ENCODE measurements at places on chromosomes 5 and 9. TPM values are rescaled to one million over a fixed set of nuclear protein-coding genes. Genes with fewer than 3 reads are reported as not detected.

- no peak for DNase-seq
Measured at GRCh38 chr9:74551266-74551665, 54.1 kb downstream of the RORB start.

GRCh38 chr9:69594180-69594579 lies 78.0 kb downstream of the APBA1 start:
- no peak for DNase-seq

FGF10 gene
- 7.9 TPM for total RNA-seq

- no peak for DNase-seq
Measured at GRCh38 chr5:170269579-170269978, 28.0 kb downstream of the LCP2 start.

FOXD4L3 gene
- total RNA-seq = 0.13 TPM

GRCh38 chr5:89105171-89105695 lies 222.2 kb upstream of the MEF2C start:
- DNase-seq = no peak

ZNF354C gene
- total RNA-seq = 3.9 TPM

FABP6 gene
- total RNA-seq = 0.68 TPM

- no peak for DNase-seq
Measured at GRCh38 chr9:123757960-123758359, 172.0 kb downstream of the DENND1A start.

DNA sequence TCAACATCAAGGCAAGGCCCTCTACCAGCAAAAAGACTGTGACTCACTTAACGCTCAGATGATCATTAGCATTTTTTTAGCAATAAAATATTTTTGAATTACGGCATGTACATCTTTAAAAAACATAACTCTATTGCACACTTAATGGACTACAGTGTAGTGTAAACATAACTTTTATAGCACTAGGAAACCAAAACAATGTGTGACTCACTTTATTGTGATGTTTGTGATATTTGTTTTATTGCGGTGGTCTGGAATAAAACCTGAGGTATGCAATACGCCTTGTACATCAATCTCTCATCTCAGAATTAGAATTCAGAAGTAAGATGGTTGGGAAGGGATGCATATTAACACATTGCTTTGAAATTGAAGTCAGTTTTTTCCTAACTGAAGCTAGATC lies 106.9 kb upstream of the PTCH1 start:
- no peak for DNase-seq

DNA sequence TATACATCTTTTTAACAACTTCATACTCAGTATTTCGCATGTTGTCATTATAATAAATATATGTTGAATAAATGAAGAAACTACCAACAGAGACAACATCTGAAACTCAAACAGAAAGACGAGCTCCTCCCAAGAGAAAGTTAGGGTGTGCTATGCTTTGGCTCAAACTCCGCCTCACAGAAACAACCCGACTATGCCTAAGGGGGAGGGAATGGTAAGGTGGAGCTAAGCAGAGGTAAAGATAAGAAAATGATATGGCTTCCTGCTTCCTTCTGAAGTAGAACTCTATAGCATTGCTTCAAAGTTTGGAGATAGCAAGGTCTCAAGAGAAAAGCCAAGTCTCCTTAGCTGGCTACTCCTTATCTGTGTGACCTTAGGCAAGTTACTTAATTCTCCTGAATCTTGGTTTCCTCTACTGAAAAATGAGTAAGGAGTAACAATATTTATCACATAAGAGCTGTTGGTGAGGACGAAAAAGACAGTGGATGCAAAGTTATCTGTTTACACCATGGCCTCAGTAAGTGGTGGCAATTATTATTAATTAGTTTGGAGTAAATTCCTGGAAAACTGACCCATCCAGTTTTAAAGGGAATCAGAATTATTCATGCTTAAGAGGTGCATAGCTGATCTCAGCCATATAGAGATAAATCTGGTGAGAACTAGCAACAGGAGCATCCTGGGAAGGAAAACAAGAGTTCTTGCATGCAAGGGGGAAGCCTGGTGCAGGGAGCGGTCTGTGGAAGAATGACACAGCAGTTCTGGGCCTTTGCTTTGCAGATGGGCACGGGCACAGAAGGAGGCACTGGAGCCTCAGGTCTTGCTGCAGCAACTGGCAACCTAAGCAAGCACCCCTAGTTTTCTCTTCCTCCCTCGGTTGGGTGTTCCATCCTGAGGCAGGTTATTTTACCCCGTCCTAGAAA lies 73.3 kb downstream of the GLIS3 start:
- no peak for DNase-seq

GRCh38 chr9:93205045-93205768 lies 21.3 kb downstream of the WNK2 start:
- peak; percentile 74 for DNase-seq

DNA sequence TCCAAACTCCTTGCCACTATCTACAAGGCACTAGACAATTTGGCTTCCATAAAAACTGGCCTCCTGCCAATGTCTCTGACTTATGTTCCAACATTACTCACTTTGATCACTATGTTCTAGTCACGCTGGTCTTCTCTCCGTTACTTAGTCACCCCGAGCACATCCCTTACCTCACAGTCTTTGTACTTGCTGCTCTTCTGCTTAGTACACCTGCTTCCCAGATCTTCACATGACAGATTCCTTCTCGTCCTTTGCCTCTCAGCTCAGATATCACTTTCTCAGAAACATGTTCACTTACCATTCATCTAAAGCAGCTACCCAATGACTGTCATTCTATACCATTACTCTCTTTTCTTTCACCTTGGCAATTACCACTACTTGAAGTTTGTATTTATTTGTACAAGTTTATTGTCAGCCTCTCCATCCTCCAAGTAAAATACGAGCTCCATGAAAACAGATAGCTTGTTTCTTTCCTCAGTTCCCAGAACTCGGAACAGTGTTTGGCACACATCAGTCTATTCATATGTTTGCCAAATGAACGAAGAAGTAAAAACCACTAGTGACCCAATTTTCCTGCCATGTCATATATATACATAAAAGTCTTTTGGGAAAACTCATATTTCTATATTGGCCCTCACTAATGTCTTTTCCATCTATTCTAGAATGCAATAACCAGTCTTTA lies 5.9 kb upstream of the SLC22A5 start:
- peak; percentile 59 for DNase-seq

DNA sequence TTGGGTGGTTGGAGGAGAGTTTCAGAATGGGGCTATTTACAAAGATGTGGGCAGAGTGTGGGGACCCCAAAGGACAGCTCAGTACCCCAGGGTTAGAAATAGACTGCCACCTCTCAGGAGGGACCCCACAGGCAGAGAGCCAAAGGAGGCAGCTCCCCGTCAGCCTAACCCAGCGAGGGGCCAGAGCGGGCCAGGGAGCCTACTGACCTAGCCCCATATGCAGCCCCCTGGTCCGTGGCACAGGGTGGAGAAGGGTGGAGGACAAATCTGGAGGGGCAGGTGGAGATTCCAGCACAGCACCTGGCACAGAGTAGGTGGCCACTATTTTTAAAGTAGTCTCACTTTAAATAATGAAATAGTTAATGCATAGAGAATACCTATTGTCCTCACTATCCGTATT lies 67.2 kb upstream of the ANGPTL2 start:
- DNase-seq = peak; percentile 22

GRCh38 chr5:54663866-54664265 lies 146.3 kb downstream of the SNX18 start:
- peak; percentile 34 for DNase-seq

GRCh38 chr9:70998962-70999361 lies 122.5 kb downstream of the TRPM3 start:
- no peak for DNase-seq

DNA sequence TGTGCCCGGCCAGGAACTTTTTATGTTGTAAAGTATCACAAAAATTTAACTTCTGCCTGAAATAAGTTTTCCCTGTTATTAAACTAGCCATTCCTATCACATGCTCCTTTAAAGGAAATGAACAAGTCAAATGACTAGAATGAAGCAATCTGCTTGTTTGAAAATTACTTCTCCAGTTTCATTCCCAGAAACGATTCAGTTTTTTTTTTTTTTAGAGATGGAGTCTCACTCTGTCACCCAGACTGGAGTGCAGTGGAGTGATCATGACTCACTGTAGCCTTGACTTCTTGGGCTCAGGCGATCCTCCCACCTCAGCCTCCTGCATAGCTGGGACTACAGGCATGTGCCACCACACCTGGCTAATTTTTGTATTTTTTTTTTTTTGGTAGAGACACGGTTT lies 13.3 kb upstream of the GNG10 start:
- DNase-seq = no peak

DNA sequence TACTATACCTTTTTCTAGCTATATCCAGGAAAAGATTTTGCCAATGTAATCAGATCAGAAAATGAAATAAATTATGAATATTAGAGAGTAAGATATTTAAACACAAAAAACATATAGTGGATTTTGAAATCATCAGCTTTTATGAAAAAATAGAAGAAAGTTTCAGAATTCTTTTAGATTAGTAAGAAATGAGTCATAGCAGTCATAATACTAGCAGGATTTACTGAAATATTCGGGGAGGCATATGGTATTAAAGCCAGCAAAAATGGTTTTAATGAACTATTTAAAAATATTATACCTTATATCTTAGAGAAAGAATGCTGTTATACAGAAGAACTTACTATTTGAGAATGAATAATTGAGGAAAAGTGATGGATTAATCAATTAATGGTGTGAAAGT lies 303.6 kb upstream of the NUDT12 start:
- DNase-seq = no peak

- no peak for DNase-seq
Measured at GRCh38 chr9:89179540-89179894, 899 bp upstream of the SHC3 start.

DNA sequence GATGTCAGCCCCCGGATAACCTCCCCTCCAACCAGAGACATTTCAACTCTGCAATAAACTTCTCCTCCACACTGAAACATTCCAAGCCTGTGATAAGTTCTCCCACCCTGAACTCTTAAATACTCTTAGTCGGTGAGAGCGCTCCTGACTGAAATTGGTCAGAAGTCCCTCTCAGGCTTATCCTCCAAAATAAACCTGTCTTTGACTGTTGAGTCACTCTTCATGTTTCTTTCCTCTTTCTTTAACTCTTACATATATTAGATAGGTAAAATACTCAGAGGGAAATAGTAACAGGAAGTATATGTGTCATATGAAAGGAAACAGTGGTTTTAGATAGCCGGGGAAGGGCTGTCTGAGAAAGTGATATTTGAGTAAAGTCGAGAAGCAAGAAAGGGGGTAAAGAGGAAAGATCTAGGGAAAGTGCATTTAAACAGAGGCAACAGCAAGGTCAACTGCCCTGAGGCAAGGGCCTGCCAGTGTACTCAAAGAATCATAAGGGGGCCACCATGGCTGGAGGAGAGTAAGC lies 11.0 kb upstream of the FAM81B start:
- DNase-seq = no peak

F12 gene
- total RNA-seq = 0.27 TPM

OLFML2A gene
- total RNA-seq = 19.4 TPM

All from left cardiac atrium (tissue), 4 donors.